ENCODE measurements at places on chromosomes 3 and 15.

- no peak for DNase-seq
Measured at GRCh38 chr15:47415539-47415971, 301.8 kb upstream of the SEMA6D start.

- DNase-seq = no peak
Measured at GRCh38 chr15:79962178-79962577, 8.8 kb downstream of the BCL2A1 start.

GRCh38 chr3:46479021-46479420 lies 14.3 kb upstream of the LTF start:
- DNase-seq = no peak

GRCh38 chr15:91099995-91100813 lies at the start of gene SV2B:
Gene SV2B, plus strand, starts transcription at chr15:91100257. Its CDS starts 126,007 bp downstream, at chr15:91226264.
- DNase-seq = peak; percentile 72

DNA sequence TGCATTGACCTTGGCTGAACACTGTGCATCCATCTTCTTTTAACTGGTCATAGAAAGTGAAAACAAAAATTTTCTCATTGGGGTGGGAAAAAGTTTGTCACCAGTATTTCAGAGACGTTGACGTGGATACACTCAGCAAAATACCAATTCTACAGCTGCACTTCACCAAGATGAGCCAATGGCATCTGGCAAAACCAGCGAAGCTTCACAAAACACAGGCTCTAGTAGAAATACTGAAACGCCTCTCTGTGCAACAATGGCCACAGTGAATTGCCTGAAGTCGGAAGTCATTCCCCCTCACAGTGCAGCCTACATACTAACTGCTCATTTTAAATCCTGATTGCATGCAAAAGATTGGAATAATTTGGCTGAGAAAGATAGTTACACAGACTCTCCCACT lies 17.0 kb downstream of the PCYT1A start:
- no peak for DNase-seq

DNA sequence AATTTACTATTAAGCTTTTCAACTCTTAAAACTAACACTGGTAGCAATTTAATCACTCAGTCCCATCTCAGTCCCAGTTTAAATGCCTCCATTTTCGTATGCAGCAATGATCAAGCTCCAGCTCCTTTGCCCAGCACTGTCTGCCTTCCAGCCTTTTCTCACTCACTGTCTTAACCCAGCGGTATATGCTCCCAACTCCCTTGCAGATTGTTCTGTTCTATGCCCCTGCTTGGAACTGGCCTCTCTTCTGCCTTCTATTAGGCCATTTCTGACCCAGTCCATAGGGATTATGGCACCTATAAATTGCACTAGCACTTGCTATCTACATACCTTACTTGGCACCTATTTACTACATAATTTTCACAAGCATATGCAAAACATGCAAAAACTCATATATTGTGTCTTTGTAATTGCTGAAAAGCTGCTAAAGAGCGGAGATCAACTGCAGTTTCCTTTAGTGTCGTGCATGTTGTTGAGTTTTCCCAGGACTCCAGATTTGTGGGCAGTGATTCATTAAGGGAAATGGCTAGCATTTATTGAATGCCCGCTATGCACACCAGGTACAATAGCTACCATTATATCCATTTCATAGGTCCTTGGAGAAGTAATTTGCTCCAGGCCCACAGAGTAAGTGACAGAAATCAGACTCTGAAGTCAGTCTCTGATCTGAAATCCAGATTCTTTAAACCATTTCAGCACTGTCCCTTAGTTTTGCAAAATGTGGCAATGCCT lies 24.4 kb downstream of the CRBN start:
- no peak for DNase-seq

DNA sequence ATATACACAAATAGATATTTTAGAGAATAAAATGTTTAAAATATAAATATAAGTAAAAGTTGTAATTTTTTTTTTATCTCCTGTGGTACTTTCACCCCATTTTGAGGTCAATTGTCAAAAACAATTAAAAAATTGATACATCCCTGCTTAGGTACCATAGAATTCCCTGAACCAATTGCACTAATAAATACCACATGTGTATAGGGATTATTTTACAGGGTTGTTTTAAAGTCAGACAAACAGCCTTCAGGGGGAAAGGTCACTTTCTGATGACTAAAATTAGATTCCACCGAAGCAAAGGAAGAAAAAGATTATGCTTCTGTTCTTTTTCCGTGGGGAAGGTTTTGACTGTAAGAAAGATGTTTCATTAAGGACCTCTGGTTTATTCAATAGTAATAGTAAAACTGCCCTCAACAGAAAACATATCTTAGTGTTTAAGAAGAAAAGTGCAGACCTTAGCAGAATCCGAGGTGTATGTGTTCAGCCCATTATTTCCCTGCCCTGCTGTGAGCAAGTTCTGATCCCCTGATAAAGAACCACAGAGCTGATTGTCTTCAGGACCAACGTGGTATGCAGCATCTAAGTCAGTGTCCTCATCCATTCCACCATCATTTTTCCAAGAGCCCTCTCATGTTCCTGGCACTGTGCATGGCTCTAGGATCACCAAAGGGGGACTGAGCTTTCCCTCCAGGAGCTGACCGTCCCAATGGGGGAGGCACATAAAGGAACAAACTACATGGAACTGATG lies 132.9 kb upstream of the IL12A start:
- no peak for DNase-seq

DNA sequence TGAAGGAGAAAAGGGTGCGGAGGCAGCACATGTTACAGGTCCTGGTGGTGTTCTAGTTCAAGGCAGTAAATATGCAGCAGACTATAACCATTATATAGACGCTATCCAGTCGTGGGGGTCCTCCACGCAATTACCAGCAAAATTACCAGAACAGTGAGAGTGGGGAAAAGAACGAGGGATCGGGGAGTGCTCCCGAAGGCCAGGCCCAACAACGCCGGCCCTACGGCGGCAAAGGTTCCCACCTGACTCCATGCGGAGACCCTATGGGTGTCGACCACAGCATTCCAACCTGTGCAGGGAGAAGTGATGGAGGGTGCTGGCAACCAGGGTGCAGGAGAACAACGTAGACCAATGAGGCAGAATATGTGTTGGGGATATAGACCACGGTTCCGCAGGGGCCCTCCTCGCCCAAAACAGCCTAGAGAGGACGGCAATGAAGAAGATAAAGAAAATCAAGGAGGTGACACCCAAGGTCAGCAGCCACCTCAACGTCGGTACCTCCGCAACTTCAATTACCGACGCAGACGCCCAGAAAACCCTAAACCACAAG lies 89.0 kb upstream of the TPM1 start:
- no peak for DNase-seq

- no peak for DNase-seq
Measured at GRCh38 chr3:111285694-111286093, 214.1 kb downstream of the NECTIN3 start.

- no peak for DNase-seq
Measured at GRCh38 chr15:66359740-66360139, 3.3 kb upstream of the TIPIN start.

GRCh38 chr15:69164807-69165636 lies 4.6 kb downstream of the GLCE start:
- no peak for DNase-seq

DNA sequence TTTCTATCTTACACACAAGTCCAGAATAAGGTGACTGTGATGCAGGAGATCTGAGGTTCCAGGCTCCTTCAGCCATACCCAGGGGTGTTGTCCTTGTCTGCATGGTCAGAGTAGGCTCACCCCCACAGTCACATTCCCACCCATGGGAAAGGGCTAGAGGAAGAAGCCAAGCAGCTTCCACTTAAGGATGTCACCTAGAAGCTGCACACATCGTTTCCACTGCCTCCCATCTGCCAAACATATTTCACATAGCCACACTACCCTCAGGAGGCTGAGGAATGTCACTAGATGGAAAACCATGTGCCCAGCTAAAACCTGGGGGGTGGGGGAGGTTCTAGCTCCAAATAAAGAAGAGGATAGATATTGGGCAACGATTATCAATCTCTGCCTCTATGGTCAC lies 58.1 kb downstream of the TMEM39A start:
- DNase-seq = no peak

DNA sequence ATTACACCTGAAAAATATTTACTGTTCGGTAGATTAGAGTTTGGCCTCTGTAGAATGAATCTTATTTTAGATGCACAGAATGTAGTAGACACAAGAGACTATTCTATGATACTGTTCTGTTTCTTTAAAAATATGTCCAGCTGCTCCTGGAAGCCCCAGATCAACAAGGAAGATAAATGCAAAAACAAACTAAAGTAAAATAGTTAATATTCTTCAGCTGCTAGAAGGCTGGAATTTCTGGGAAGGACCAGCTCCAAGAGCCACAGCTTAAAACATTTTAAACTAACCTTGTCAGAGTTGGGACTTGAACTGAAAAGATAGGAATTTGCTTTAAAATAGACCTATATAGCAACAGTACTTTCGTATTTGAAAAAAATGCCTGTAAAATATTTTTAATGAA lies 277.9 kb downstream of the PTPRG start:
- DNase-seq = no peak

GRCh38 chr3:98801043-98801747 lies 38.1 kb downstream of the ST3GAL6 start:
- no peak for DNase-seq

DNA sequence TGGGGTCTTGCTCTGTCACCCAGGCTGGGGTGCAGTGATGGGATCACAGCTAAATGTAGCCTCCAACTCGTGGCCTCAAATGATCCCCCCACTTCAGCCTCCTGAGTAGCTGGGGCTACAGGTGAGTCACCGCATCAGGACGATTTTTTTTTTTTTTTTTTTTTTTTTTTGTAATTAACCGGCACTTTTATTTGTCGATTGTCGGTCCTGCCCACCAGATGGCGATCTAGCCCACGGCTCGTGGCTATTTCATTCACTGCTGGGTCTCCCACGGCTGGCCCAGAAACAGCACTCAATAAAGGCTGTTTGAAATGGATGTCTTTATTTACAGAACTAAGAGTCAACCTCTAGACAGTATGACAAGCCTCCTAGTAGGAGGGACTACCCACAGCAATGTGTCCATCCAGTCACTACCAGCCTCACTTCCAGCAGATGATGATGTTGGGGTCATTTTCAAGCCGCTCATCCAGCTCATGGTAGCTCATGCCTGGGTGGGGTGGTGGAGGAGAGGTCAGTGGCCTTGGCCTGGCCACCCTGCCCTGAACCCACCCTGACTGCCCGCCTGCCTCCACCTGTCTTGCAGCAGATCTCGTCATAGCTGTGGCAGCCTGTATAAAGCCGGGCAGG lies 1.8 kb upstream of the ZMYND10 start:
- DNase-seq = peak; percentile 66

GRCh38 chr3:43783987-43784639 lies 93.4 kb downstream of the ABHD5 start:
- no peak for DNase-seq

DNA sequence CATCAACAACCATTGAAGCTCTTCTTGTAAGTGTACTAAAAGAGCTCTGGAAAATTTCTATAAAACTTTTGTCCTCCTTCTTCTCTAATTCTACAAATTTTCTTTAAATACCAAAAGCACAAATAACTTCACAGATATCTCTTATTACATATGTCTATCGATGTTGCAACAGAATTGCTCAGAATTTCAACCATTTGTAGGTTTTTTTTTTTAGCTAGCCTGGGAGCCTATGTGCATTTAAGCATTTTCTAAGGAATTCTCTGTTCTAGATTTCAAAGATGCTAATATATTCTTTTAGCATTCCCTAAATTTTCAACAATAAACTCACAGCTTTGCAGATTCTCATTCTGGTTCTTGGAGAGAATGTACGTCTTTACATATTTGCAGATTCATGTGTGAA lies 774.3 kb upstream of the NR2F2 start:
- DNase-seq = no peak

GRCh38 chr3:16270855-16271254 lies 5.8 kb downstream of the OXNAD1 start:
- DNase-seq = no peak

- DNase-seq = no peak
Measured at GRCh38 chr3:50623840-50624474, 7.0 kb downstream of the MAPKAPK3 start.

- no peak for DNase-seq
Measured at GRCh38 chr15:50209809-50210208, 27.8 kb downstream of the SLC27A2 start.

DNA sequence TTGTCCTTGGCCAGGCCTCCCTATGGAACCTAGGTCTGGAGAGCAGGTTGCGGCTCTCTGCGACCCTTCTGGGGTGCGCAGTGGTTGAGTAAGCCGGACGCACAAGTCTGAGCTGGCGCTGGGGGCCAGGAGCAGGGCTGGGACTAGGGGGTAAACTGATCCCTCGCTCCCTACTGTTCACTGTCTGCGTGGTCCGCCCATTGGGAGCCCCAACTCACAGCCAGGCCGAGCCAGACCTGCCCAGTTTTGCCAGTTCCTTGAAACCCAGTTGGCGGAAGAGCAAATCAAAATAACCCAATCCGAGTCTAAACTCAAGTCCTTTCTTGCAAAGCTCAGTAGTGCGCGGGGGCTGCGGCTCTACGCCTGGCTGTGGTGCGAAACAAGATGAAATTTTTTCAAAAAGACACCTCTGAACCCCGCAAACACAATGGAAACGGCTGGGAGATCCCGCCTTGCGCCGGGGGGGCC lies 17.5 kb downstream of the RGMA start:
- DNase-seq = no peak

DNA sequence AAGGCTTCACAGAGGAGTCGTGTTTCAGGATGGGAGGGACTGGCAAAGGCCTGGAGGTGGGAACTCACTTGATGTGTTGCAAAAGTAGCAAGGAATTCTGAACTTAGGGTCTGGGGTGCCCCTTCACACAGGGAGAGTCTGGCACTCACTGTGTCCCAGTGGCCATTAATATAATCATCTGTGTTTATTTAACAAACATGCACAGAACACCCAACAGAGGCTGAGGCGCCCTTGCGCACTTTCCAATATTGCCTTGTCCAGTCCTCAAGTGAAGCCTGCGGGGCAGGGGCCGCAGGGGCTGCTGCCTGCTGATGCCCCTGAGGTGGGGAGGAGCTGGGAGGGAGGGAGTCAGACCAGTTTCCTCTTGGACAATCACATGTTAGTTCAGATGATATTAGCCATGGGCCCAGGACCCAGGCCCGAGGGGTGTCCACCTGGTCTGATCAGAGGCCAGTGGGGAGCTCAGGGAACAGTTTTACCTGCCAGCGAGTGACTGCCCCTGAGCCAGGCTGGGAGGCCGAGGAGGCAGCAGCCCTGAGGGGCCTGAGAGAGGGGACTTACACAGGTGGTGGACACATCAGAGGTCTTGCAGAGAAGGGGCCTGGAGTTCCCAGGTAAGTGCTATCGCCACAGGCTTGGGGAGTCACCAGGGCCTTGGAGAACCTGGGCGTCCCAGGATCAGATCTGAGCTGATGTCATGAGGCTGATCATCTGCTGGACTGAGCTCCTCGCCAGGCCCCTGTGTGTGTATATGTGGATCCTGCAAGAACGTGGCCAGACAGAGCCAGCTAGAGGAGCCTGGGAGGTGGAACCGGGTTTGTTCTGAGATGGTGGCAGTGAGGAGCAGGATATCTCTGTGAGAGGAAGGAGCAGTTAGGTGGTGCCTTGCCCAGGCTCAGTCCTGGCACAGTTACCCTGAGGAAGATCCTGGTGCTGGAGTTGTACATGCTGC lies 13.8 kb upstream of the TXNRD3 start:
- no peak for DNase-seq

- DNase-seq = no peak
Measured at GRCh38 chr15:31467361-31467760, 140.7 kb downstream of the KLF13 start.

GRCh38 chr3:132183811-132184210 lies 133.4 kb upstream of the ACP3 start:
- no peak for DNase-seq

GRCh38 chr15:27426805-27427204 lies 455.8 kb downstream of the GABRG3 start:
- DNase-seq = no peak

GRCh38 chr15:59936741-59937140 lies 67.4 kb upstream of the FOXB1 start:
- no peak for DNase-seq

GRCh38 chr15:22911306-22911705 lies 68.9 kb downstream of the CYFIP1 start:
- no peak for DNase-seq

Measured in dorsolateral prefrontal cortex (tissue), 122 donors.